Upper lobe of left lung (tissue), 6 donors: ENCODE measurements at places on chromosomes 5 and 9. TPM values are rescaled to one million over a fixed set of nuclear protein-coding genes. Genes with fewer than 3 reads are reported as not detected.

Gene CARTPT
- total RNA-seq: not detected

GRCh38 chr9:96279932-96280331 is 22.0 kb downstream of the HSD17B3 start:
- H3K4me3 ChIP-seq: no peak overlapping the region
- no peak overlapping the region for H3K27ac ChIP-seq
- H3K36me3 ChIP-seq: no peaks in the 10 kb centered on the region
- H3K27me3 ChIP-seq: no peaks in the 10 kb centered on the region
- no peak for DNase-seq
- H3K4me1 ChIP-seq: no peaks in the 10 kb centered on the region

DNA sequence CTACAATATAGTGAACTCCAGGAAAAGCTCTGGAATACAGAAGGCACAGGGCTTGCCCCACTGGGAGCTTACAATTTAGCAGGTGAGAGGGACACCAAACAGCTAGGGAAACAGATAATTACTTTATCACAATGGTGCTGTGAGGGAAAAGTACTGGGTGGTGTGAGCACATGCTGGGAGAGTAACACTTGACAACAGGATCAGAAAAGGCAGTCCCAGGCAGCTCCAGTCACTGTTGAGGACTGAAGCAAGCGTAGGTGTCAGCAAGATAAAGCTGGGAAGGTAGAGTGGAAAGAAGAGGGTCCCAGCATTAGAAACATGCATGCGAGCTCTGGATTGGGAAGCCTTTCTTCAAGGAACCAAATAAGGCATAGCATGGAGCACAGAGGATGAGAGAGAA is 296.0 kb downstream of the ATPSCKMT start:
- DNase-seq: no peak
- H3K27ac ChIP-seq: no peak overlapping the region
- no peaks in the 10 kb centered on the region for H3K27me3 ChIP-seq
- no peak overlapping the region for H3K4me3 ChIP-seq

DNA sequence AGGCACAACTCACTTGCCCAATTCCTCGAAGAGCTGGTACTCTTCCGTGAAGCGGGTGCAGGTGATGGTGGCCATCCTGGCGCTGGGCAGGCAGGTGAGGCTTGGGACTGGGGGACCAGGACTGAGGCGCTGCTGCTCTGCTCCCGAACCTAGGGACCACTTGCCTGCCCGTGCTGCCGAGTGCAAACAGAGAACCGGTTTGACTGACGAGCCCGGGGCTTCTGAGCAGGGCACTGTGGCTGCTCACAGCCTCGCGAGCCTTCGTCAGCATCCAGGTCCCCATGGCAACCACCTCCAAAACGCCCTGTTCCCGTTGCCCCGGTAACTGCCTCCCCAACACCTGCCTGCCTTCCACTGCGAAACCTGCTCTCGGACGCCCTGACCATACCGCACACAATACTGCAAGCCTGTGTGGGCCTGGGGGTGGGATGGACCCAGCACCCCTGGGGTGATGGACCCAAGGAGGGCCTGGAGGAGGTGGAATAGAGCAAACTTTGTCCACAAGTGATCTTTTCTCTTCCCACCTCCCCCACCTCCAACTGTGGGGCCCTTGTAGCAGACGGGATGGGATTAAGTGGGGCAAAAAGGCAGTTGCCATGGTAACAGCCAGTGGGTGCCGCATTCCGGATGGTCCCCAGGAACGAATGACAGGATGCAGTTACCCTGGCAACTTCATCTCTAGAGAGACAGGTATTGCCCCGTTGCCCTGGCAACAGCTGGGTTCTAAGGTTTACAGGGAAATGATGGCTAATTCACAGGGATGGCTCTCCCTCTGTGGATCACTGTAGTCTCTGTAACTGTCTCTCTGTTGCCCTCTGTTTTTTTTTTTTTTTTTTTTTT is at the start of gene CAMK2A:
Gene CAMK2A (minus strand): TSS at position 223 of the 840 bp plus-strand sequence. CDS start 148 bp downstream, at position 75.
- DNase-seq: no peak
- no peak within 1 kb of the TSS for H3K27ac ChIP-seq
- H3K4me3 ChIP-seq: no peak within 1 kb of the TSS
- no peaks in the 10 kb centered on the region for H3K4me1 ChIP-seq

DNA sequence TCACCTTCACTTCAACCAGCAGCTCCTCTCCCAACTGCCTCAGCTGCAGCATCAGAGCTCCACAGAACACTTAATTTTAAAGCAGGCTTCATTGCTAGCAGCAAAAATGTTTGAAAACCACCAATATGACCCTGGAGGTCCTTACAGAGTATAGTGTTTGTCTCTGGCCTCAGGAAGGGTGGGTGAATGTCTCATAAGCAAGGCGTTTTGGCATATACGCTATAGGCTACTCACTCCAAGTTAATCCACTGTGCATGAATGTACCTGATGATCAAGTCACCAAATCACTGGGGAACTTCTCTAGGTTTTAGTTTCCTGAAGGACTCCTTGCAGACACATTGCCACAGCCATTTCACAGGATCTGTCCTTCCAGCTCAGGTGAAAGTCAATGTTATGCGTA is 125.3 kb downstream of the GABBR2 start:
- H3K4me3 ChIP-seq: no peak overlapping the region
- DNase-seq: no peak
- no peaks in the 10 kb centered on the region for H3K27me3 ChIP-seq
- no peaks in the 10 kb centered on the region for H3K36me3 ChIP-seq
- H3K4me1 ChIP-seq: no peaks in the 10 kb centered on the region

Gene TMEM167A
- 15.7 TPM for total RNA-seq

DNA sequence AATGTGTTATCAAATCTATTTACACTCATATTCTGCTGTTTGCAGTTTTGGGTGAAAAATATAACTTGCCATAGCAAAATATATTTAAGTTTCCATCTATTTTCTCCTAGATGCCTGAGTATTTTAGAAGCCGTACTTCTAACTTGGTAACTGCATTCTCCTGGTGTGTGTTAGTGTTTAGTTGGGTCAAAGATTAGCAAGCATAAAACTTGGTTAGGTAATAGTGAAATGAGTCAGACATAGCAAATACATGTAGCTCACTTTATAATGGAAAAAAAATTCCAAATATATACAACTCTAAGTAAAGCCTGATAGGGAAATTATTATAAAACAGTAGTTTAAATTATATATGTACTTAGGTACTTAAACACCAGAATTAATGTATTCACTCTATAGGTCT is 640.7 kb upstream of the ST8SIA4 start:
- H3K4me3 ChIP-seq: no peak overlapping the region
- DNase-seq: no peak
- H3K4me1 ChIP-seq: no peaks in the 10 kb centered on the region
- no peaks in the 10 kb centered on the region for H3K27me3 ChIP-seq
- no peak overlapping the region for H3K27ac ChIP-seq

DNA sequence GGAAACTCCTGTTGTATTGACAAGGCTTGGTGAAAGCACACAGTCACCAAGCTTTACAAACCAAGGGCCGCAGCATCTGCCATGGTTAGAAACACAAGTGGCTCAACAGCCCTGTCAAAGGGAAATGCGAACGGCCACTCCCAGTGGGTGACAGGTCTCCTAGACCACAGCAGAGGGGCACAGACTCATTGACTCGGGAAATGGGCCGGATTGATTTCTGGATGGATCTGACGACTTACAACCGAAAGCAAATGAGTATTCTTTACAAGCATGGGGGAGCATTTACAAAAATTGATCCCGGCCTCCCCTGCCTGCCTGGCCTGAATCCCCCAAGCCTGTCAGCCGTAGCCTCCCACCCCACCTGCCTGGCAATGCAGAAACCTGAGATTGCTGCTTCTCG is 48.2 kb downstream of the ADAMTS2 start:
- no peak overlapping the region for H3K27ac ChIP-seq
- H3K27me3 ChIP-seq: no peaks in the 10 kb centered on the region
- H3K36me3 ChIP-seq: no peaks in the 10 kb centered on the region

DNA sequence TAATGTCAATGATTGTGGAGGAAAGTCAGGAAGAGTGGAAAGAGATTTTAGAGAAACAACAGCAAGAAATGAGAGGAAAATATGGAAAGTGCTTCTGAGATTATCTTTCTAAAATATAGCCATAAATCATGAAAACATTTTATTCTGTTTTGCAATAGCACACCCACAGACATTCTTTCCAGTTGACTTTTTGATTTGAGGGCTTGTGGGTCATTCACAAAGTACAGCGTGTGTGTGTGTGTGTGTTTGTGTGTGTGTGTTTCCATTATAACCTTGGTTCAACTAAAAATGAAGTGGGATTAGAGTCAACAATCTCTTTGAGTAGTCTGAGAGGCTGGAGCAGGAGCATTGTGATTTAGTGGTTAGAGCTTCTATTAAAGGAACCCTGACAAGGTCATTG is 116.6 kb upstream of the GAS1 start:
- H3K27me3 ChIP-seq: no peaks in the 10 kb centered on the region
- no peaks in the 10 kb centered on the region for H3K36me3 ChIP-seq
